ENCODE measurements at places on chromosomes 3 and 15.

DNA sequence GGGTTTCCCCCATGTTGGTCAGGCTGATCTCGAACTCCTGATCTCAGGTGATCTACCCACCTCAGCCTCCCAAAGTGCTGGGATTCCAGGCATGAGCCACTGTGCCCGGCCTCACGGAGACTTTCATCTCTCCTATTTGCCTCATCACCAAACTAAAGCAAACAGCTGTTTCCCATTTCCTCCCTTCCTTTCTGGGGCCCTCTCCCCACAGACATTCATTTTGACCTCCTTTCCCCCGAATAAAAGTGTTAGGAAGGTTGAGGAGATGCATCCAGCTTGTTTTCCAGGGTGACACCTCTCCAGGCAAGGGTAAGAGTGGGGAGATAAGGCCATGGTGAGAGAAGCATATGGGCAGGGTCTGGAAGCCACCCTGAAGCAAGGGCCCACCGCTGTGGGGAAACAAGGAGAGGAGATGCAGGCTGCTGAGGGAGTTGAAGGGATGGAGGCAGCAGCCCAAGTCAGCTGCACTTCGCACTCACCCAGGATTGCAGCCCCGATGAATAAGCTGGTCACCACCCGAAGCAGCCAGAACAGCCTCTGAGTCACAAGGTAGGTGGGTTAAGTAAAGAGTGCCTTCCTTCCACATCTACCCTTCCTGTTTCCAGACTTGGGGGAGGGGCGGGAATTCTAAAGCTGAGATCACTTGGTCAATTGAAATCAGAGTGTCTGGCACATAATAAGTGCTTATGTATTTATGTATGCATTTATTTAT lies 7.7 kb downstream of the DUOXA2 start:
- DNase-seq: no peak

- DNase-seq: no peak
These were observed 7.4 kb downstream of the A4GNT start for GRCh38 chr3:138124706-138125355.

DNA sequence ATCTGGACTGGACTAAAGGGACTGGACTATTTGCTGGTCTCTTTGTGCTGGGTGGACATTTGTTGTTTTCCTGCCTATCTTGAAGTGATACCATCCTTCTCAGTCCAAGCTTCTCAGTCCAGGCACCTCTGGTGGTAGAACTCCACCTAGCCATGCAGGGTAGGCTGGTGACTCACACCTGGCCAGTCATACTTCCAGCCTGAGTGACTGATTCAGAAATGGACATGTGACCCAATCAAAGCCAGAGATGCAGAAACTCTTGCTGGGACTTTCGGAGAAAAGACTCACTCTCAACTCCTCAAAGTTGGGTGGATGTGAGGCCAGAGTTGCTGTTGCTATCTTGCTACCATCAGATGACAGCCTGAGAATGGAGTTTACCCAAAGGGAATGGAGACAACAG lies 5.6 kb upstream of the ASB14 start:
- DNase-seq: no peak

DNA sequence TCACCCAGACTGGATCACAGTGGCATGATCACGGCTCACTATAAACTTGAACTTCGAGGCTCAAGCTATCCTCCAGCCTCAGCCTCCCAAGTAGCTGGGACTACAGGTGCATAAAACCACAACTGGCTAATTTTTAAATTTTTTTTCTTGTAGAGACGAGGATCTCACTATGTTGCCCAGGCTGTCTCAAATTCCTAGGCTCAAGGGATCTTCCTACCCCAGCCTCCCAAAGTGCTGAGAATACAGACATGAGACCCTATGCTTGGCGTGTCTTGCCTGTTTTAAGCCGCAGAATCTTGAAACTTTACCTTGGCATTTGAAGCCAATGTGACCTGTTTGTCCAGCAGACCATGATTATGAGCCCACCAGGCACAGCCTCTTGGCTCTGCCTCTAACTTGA lies 119.9 kb downstream of the OPA1 start:
- DNase-seq: no peak

DNA sequence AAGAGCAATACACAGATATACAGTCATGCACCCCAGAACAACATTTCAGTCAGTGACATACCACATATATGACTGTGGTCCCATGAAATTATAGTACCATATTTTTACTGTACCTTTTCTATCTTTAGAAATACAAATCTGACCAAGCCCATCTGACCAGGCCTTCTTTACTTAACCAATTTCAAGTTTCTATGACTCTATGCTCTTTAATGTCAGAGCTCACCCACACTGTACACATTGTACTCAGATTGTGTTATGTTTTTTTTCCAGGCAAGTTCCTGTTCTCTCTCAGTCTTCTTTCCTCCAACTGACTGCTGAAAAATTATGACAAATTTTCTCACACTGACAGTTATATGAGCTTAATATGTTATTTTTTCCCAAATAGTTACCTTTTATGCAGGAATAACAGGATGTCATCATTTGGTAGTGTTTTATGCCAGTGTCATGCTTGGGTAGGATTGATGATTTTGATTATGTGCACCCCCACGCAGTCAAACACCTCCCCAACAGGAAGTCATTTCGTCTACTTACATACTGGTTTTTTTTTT lies 8.0 kb upstream of the CBLB start:
- no peak for DNase-seq

DNA sequence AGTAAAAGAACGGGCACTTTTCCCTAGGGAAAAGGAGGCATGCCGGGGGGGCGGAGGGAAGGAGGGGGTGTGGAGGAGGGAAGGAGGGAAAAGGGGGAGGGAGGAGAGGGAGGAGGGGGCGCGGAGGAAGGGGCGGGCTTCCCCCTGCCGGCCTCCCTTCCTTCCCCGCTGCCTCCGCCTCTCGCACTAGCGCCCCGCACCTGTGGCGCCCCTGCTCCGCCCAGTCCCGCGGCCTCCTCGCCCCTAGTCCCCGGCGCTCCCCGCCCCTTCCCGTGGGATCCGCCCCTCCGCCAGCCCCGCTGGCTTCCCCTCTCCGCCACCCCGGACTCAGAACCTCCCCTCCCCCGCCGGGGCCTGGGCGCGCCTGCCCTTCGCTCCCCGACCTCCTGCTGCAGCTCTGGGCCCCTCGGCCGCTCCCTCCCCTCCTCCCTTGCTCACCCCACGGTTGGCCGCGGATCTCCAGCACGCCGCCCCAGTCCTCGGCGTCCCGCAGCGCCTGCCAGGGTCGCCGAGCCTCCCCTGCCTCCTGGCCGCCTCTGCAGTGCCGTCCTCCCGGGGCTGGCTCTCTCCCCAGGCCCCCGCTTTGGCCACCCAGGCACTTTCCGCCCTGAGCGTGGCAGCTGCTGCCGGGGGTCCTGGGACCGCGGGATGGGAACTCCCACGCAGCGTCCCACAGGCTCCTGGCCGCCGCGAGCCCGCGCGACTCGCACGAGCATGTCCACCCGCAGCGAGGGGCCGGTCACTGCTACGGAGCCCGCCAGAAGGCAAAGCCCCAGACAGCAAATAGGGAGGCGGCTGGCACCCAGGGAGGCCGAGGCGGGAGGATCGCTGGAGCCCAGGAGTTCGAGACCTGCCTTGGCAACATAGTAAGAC lies 147.4 kb downstream of the TJP1 start:
- DNase-seq: no peak

- peak; percentile 9 for DNase-seq
These were observed 4.6 kb downstream of the CCPG1 start for GRCh38 chr15:55403531-55403930.

- DNase-seq: no peak
These were observed 59.6 kb upstream of the TSC22D2 start for GRCh38 chr3:150348500-150348899.

DNA sequence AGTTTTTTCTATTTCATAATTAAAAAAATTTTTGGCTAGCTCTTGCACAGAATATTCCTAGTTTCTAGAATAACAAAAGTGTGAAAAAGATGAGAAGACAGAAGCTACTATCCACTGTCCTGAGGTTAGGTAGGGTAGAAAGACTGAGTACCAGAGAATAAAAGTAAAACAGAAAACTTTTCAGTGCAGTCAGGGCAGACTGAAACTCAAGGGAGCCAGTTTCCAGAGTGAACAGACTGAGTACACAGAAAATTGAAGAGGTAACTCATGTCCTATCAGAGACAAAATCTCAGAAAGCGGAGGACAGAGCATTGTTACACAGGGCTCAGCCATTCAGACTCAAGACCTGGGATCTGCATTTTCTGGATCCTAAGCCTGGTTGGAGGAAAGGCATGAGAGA lies 8.8 kb upstream of the FBXO40 start:
- DNase-seq: peak; percentile 10

- no peak for DNase-seq
These were observed 175.7 kb upstream of the MDFIC2 start for GRCh38 chr3:70488131-70488530.

DNA sequence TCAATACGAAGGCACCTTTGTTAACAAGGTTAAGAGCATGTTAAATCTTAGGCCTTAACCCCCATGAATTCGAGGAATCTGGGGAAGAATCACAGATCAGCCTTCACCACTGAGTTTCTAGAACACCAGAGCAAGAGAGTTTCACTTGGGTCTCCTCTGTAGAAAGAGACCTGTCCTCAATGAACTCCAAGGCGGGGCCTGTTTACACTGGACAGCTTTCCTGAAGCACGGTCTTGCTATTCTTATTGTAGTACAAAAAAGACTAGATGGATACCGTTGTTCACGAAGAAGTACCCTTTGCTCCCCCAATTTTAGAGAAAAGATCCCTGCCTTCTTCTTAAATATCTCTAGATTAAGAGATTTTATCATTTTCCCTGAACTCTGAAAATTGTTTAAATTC lies 64.9 kb downstream of the USF3 start:
- DNase-seq: no peak

DNA sequence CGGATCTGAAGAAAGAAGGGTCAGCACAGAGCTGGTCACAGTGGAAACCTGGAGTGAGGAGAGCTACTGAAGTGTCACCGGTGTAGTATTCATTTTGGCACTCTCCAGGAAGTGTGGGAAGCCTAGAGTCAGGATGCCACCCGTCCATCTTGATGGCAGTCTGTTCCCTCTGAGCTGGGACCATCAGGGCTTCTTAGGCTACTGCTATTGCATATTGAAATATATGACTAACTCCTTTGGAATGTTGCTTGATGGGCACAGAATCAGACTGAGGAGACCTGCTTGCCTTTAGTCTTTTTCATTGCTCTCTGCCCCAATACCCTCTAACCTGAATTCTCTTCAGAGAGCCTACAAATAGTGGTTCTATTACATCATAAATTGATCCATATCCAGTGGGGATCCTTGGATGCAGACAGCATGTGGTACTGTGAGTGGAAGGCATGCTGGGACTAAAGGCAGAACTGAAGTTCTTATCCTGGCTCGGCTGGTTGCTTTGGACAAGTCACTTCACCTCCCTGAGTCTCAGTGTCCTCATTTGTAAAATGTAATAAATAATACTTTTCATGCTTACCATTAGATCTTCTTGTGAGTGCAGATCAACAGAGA lies 143.5 kb downstream of the PDE8A start:
- no peak for DNase-seq

DNA sequence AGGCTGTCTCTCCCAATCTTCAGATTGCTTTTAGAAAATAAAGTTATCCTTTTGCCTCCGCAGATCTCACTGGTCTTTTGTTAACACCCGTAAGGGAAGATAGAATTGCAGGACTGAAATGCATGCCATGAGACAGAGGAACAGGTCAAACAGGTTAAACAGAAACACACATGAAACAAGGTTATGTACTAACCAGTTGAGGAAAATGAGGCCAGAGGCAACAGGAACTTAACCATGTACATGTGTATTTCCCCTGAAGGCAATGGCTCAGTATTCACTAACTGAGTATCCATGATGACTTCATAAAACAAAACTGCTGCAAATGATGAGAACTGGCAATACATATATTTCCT lies 169.1 kb upstream of the NSMCE3 start:
- no peak for DNase-seq

DNA sequence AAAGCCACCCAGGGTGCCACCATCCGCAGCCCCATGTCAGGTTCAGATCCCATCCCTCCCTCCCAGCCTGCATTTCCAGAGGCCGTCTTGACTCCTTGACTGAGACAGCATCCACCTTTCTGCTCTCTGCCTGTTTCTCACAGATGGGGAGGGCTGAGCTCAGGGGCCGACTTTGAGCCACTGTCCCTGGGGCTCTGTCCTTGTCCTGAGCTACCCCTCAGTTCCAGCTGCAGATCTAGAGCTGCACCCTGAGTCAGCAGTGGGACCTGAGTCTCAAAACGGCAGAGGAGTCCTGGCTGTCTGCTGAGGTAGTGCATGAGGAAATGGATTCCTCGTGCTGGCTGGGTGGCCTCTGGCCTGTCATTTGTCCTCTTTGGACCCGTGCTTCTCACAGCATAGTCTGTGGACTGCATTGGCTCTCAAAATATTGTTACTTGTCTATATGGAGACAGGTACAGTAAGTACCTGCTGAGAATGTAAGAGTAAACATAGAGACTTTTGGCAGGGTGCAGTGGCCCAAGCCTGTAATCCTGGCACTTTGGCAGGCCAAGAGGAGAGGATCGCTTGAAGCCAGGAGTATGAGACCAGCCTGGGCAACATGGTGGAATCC lies 22.3 kb downstream of the RPLP1 start:
- DNase-seq: no peak

- DNase-seq: no peak
These were observed 51.0 kb upstream of the ARL8B start for GRCh38 chr3:5071061-5071460.

- DNase-seq: no peak
These were observed 19.8 kb upstream of the MTHFS start for GRCh38 chr15:79916502-79917132.

GRCh38 chr3:100992231-100993012 lies 799 bp downstream of the ABI3BP start:
- DNase-seq: no peak

GRCh38 chr3:52436500-52437149 lies 8.3 kb downstream of the SEMA3G start:
- DNase-seq: no peak

- peak; percentile 34 for DNase-seq
These were observed 127.2 kb downstream of the NFKBIZ start for GRCh38 chr3:101976473-101976872.

- no peak for DNase-seq
These were observed 13.2 kb downstream of the ARHGEF3 start for GRCh38 chr3:56788521-56788920.

- DNase-seq: no peak
These were observed 11.1 kb downstream of the RBMS3 start for GRCh38 chr3:29291982-29292363.

DNA sequence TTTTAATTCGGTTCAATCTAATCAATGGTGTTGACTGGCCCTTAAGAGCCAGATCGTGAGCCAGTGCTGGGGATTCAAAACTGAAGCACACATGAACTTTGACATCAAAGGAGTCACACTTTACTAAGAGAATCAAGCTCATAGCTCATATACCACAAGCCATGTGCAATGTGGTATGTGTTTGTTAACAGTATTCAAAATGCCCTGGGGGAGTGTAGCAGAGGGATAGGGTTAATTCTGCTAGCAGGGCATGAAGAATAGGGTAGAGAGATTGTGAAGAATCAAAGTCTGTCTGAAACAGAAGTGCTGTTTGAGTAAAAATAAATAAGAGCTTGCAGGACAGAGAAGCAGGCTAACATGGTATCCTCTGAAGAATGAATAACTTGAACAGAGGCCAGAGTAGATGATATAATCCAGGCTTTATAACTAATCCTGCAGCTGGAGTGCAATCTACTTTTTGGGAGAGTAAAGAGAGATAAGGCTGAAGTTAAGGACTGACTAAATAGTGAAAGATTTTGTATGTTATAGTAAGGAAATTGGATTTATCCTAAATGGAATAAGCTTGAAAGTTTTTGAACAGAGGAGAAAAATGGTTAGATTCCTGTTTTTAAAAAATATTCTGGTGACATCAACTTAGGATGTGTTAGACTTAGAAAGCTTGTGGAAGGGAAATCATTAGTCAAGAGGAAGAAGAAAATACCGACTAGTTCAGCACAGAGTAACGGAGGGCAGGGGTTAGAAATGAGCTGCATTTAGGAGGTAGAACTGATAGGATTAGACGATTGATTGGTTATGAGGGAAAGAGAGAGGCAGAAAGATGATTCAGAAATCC lies 292.0 kb downstream of the NFKBIZ start:
- DNase-seq: no peak
